ENCODE measurements at places on chromosomes 2 and 18.
A peak's percentile ranks its signal among the peaks of the same experiment; 100 is the strongest.

- no peak for DNase-seq
Measured at GRCh38 chr2:9758741-9759140, 84.5 kb upstream of the TAF1B start.

GRCh38 chr2:162282765-162283425 lies 35.6 kb downstream of the IFIH1 start:
- DNase-seq = no peak

DNA sequence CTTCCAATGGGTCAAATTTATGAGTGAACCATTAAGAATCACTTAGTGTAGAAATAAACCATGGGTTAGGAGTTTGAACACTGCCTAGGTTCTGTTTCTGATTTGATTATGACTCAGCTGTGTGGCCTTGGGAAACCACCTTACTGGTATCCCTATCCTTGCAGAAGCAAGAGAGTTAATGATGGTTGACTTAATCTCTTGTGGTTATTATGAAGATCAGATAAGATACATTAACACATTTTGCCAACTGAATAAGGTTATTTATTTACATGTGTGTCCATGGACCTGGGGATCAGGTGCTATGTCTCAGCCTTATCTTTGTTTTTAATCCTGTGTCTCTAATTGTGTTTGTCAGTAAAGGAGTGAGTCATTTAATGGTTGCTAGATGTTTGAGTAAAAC lies 5.4 kb upstream of the KCNJ13 start:
- no peak for DNase-seq

DNA sequence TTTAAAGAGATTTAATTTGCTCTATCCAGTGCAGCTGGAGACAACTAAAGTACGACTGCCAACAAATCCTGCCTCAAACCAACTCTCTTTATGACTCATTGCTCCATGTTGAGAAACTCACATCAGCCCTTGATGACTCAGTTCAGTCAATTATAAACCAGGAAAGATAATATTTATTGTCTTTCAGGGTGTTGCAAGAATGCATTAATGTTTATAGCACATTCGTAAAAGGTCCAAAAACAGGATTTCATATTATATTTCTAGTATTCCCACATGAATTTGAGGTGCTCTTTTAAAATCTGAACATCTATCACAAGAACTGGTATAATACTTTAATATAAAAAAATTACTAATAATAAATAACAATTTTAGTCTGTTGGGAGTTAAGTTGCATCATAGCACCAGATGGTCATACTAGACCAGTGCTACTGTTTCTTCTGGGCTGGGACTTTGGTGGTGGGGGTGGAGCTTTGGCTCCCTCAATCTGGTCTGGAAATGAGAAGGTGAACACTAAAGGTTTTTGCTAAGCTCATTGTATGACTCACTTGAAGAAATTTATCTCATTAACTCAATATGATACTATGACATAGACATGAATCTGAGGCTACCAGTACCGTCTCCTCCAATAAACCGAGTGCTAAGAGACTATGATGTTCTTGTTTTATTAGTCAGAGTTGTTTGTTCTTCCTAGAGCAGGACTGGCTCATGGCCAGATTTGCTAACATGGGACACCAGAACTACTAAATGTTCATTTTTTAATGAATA lies 26.6 kb upstream of the MAP3K20 start:
- no peak for DNase-seq

- no peak for DNase-seq
Measured at GRCh38 chr2:42998721-42999120, 206.3 kb upstream of the HAAO start.

DNA sequence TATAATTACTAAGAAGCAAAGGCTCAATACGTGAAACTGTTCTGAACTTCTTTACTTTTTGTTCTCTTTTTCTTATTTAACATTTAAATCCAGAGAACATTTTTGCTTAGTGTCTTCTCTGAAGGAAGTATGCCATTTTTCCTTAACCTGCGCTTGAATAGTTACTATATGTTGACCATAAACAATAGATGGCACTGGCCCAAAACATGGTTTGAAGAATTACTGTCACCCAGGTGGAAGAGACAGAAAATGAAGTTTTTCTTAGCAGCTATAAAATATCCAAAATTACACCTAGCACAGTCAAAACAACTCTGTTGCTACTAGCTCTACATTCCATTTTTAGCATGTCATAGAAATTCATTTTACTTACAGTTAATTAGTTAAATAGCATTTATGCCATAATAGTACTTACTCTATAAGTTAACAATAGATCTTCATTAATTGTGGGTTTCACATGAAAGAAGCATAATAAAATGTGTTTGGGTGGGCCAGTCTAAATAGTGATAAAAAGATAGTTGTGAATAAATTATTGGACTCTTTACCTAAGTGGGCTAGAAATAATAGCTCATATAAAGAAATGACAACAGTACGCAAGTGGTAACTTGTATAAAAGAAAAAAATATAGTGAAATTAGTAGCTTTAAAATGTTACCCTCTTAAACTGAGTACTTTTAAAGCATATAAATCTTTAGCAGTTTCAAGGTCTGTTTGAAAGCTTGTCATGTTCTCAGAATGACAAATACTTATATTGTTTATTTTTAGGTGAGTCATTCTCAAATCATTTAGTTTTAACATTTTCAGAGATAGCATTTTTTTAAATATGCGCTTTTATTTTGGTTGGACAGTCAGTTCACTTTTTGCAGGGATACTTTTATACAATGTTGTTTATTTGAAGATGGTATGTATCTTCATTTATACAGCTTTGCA lies 3.7 kb downstream of the ETAA1 start:
- no peak for DNase-seq

- no peak for DNase-seq
Measured at GRCh38 chr2:74530239-74531187, 780 bp downstream of the HTRA2 start.

GRCh38 chr18:58666176-58666575 lies 5.1 kb upstream of the MALT1 start:
- DNase-seq = no peak

GRCh38 chr18:3305354-3305762 lies 43.4 kb downstream of the MYL12B start:
- DNase-seq = no peak

DNA sequence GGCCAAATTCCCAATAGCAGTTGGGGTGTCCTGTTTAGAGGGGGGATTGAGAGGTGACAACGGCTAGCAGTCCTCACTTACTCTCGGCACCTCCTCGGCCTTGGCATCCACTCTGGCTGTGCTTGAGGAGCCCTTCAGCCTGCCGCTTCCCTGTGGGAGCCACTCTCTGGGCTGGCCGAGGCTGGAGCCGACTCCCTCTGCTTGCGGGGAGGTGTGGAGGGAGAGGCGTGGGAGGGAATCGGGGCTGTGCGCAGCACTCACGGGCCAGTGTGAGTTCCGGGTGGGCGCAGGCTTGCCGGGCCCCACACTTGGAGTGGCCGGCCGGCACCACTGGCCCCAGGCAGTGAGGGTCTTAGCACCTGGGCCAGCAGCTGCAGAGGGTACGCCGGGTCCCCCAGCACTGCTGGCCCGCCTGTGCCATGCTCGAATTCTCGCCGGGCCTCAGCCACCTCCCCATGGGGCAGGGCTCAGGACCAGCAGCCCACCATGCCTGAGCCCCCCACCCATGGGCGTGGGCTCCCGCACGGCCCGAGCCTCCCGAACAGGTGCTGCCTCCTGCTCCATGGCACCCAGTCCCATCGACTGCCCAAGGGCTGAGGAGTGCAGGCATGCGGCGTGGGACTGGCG lies 705.9 kb upstream of the ZNF804A start:
- DNase-seq = no peak

DNA sequence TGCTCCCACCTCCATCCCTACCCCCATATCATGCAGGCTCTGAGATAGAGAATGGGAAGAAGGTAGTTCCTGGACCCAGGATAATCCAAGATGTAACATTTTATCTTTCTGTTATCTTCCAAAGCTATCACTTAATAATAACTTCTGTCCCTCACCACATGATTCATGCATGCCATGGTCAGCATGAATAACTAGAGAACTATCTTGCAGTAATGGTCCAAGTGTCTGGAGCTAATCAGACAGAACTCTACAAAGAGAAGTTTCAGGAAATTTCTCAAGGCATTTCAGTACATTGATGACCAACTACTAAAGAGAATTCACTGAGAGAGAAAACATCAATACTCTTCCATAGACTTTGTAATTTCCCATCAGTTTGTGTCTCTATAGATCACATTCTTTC lies 1469.7 kb upstream of the PIK3C3 start:
- no peak for DNase-seq

GRCh38 chr2:192687015-192687414 lies 492.3 kb upstream of the TMEFF2 start:
- DNase-seq = no peak

DNA sequence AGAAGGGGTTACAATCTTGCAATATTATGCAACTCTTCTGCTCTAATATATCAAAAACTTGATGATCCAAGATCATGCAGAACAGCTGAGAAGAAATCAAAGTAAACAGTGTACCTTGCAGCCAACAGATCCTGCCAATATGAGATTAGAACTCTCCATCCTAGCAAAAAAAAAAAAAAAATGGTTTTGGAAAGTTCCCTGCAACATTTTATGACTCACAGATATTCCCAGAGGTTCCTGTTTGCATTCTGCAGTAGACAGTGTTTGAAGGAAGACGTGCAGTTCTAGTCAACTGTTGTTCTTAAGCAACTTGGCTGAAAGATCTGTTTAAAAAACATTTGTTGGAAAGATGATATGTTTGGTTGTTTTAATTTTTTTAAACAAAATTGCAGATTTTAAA lies 103.6 kb upstream of the WDR75 start:
- no peak for DNase-seq

GRCh38 chr2:192749611-192750200 lies 555.0 kb upstream of the TMEFF2 start:
- no peak for DNase-seq

DNA sequence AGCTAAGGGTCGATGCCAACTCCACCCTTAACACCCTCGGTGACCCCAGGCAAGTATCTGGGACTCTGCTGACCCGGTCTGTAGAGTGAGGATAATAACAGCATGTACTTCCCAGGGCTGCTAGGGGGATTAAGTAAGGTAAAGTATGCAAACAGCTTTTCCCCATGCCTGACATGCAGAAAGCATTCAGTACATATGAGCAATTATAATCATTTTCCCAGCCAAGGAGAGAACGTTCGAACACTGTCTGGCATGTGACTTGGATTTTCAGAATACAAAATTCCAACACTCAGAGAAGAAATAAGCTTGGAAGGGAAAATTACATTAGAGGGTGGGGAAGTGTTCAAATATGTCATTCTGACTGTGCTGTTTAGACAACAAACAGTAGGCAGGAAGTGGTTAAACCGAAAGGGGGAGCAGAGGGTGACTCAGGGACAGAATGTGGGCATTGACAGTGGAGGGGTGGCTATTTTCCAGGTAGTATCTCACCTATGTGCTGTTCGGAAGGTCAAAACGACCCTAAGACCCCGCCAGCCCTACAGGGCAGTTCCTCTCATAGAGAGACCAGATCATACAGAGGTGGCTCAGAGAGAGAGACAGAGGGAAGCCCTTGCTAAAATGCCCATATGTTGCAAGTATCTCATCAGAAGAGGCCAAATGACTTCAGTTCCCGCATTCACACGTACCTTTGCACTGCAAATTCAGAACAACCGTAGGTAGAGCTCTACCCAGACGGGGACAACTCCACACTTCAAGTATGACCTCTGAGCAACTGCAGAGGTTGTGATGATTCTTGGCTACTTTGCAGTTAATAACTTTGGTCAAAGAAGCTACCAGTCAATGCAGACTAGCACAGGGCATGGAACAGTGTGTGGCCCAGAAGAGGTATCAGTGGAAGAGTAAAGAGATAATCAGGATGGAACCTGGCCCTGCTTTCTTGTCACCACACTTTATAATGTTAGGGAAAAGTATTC lies 14.8 kb downstream of the ASPRV1 start:
- peak; percentile 10 for DNase-seq

DNA sequence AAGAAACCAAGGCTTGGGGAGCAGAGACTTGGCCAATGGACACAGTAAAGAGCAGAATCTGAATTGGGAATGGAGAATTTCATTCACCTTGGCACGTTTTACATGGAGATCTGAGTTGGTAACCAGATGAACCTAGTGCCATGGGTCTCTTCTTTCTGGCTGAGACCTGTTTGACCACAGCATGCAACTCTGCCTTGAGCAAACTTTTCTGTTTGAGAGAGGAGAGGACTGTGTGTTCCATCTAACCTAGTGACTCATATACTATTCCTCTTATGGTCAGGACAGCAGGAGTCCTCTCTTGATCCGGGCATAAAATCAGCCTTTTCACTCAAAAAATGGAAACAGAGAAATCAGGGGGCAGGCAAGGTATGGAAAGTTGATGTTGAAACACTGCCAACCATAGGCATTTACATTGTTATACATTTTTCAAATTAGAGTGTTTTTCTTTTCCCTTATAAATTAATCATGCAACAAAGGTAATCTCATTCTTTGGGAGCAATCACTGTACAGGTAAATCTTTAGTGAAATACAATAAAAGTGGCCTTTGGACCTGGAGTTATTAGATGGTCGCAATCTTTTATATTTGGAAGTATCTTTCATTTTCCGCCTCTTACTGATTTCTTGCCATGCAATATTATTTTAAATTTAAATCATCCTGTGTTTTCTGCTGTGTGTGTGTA lies 86.7 kb downstream of the NRP2 start:
- DNase-seq = no peak

DNA sequence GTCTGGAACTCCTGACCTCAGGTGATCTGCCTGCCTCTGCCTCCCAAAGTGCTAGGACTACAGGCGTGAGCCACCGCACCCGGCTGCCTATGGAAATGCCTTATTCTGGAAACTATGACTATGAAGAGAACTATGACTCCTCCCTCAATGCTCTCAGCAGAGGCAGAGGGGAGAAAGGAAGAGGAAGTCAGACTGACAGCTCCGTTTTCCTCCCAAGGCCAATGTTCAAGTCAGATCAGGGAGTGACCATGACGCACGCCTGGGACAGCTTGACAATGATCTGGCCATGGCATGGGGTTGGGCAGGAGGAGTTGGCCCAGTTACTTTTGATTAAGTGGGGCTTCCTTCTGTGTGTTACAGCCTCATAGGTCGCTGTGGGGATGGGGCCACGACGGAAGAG lies 44.3 kb upstream of the MRPL33 start:
- DNase-seq = no peak

DNA sequence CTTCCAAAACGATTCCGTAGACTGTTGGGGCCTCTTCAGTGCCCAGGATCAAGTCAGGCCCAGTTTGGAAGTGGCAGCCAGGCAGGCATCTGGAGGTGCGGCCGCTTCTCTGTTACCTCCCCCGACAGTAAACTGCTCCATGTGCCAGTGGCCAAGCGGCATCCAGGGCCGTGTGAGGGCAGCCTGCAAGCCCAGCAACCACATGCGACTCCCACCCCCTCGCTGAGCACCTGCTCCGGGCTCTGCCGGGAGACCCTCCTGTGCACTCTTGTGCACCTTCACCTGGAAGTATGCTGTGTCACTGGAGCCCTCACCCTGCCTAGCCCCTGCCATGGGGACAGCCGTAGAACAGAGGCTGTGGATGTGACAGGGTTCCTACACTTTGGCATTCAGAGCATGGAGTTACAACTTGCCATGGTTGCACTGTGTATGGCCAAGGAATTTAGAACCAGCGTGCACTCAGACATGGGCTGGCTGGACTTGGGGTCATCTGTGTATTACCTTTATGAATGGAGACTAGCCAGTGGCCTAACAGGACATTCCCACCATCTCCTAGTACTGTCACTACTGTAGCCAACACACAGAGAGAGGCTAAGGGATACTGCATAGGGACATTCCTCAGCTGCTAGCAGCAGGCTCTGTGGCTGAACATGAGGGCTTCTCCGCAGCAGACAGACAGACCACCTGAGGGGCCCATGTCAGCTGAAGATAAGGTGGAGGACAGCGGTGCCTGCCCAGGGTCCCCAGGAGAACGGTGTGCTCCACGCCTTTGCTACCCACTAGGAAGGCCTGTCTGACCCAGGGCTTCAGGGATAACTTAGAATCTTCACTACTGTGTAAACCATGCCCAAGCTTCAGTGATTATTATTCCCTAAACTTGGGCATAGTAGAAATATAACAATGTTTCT lies 25.0 kb upstream of the FAHD2A start:
- DNase-seq = no peak

Measured in stimulated activated CD4-positive, alpha-beta T cell treated with anti-CD3 and anti-CD28 coated beads, TNF-alpha, amount 100 ng/mL, for 4 hours (primary cell).